Ascending aorta (tissue), 2 donors: ENCODE measurements at places on chromosomes 12 and 14.

- no peak for DNase-seq
Measured at GRCh38 chr12:3791256-3791874, 38.5 kb upstream of the CRACR2A start.

- DNase-seq = no peak
Measured at GRCh38 chr12:46043972-46044520, 53.7 kb upstream of the SCAF11 start.

DNA sequence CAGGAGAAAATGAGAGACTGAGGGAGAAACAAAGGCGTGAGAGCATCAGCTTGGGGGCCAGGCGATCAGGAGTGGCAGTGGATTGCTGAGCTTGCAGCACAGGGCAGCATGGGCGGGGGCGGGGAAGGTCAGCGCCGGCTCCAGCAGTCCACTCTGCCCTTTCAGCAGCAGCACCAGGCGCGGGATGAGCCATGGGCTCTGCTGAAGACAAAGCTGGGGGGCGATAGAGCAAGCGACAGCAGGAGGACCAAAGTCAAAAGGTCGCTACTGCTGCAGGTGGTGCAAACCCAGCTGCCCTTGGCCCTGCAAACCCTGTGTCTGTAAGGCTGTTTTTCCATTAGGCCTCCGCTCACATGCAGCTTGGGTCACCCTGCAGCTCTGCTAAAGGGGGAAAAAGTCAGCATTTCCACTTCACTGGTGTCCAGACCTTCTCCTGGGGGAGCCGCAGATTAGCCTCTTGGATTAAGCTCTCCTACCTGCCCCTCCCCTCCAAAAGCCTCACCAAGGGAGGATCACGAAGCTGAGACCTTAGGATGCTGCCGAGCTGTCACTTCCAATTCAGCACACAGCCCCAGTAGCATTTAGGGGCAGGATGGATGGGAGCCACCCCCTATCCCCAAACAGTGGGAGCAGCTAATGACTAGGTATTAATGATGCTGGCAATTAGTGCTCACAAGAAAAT, 204.8 kb downstream of the DPF3 start:
- DNase-seq = no peak

DNA sequence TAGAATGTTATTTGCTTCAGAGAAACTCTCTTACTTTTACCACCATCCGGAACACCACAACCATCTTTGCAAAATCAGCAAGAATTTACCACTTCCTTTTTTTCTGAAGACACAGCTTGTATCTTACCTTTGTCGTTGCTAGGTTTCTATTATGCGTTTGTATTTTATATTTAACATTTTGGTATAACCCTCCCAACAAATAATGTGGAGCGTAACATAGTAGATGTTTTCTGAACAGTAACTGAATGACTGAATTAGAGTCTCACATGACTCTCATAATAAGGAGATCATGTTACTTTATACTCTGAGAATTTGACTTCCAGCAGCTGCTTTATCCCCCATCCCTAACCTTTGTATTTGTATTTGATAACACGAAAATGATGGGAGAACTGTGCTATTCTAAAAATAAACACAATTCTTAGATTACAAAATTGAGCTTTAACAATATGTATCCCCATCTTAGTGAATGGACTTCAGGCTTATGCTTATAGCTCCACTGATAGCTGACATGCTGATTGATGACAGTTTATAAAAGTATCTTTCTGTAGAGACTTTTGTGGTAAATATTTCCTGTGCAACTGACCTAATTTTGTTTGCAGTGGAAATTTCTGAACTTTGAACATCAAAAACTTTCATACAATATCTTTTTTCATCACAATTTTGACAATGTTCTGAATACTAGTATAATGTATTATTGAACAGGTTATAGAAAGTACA, 7.9 kb upstream of the KLRB1 start:
- no peak for DNase-seq

- DNase-seq = no peak
Measured at GRCh38 chr12:123106640-123107359, 44.1 kb downstream of the PITPNM2 start.
